ENCODE measurements at places on chromosomes 6 and 20.

GRCh38 chr6:92779746-92780145, 639.6 kb downstream of the EPHA7 start:
- DNase-seq = no peak

GRCh38 chr6:149896491-149896890, 1.4 kb downstream of the RAET1E start:
- DNase-seq = no peak

DNA sequence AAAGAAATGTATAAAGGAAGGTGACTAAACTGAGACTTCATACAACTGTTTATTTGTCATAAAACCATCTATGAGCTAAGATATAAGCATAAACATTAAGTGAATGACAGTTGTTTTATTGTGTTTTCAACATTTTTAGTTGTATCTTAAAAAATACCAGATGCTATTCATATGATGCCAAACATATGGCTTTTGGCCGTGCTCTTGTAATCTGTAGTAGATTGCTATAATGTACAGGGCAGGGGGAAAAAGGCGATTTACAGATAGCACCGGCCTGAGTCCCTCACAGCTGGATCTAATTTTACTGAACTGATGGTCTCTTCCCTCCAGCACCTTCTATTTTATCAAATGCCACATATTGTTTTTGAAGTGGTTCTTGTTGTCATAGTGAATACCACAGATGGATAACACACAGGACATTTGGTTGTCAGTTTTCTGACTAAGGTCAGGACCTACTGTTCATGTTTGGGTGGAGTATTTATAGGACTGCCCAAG, 48.2 kb downstream of the CENPW start:
- DNase-seq = no peak

- no peak for DNase-seq
Measured at GRCh38 chr6:125434760-125435159, 133.0 kb upstream of the HDDC2 start.

- no peak for DNase-seq
Measured at GRCh38 chr6:6646859-6647258, 58.3 kb downstream of the LY86 start.

All from hippocampal formation (tissue), 2 donors.